ENCODE measurements at places on chromosomes 11 and 22.

GRCh38 chr11:64600281-64600992 lies 9.4 kb downstream of the SLC22A12 start:
- no peak for DNase-seq

- DNase-seq, result no peak
Observed at GRCh38 chr11:42571131-42571877, 740.5 kb upstream of the API5 start.

GRCh38 chr11:67998150-67999045 lies 5.5 kb downstream of the UNC93B1 start:
- DNase-seq, result no peak

DNA sequence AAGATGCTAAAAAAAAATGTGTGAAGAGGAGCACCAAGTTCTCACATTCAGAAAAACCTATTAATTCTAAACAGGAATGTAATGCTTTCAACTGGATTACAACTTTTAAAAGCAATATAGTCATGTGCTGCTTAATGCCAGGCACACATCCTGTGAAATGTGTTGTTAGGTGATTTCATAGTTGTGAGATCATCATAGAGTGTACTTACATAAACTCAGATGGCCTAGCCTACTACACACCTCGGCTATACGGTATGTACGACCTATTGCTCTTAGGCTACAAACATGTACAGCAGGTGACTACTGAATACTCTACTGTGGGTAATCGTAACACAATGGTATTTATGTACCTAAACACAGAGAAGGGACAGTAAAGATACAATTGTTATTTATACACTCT lies 142.3 kb downstream of the RBFOX2 start:
- DNase-seq, result no peak

DNA sequence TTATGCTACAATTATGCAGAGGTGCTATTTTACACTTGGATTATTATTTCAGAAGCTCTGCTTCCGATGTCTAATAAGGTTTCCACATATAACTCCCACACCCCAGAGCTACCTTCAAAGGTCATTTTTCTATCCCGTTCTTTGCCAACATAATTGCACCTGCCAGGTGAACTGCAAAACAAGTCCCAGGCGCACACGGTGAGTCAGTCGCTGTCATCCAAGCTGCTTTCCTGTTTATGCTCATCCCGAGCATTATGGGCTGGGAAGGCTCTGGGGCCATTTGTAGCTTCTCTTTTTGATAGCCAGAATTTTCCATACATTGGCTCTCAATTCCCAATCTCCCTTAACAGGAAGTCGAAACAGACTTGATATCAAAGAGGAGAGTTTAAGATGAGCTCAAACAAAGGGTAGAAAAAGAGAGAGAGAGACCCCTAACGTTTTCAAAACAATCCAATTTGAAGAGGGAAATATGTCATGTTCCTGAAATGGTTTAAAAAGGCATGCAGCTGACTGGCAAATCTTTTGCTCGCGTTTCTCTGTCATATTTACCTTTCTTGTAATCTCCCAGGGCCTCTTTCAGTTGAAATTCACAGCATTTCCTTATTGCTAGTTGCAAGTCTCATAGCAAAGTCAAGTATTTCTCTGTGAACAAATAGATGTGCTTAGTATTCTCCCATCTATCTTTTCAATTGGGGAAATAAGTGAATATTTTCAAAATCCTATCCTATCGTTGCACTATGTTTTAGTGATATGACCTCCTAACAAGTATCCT lies 815.9 kb downstream of the KCNA4 start:
- DNase-seq, result no peak

DNA sequence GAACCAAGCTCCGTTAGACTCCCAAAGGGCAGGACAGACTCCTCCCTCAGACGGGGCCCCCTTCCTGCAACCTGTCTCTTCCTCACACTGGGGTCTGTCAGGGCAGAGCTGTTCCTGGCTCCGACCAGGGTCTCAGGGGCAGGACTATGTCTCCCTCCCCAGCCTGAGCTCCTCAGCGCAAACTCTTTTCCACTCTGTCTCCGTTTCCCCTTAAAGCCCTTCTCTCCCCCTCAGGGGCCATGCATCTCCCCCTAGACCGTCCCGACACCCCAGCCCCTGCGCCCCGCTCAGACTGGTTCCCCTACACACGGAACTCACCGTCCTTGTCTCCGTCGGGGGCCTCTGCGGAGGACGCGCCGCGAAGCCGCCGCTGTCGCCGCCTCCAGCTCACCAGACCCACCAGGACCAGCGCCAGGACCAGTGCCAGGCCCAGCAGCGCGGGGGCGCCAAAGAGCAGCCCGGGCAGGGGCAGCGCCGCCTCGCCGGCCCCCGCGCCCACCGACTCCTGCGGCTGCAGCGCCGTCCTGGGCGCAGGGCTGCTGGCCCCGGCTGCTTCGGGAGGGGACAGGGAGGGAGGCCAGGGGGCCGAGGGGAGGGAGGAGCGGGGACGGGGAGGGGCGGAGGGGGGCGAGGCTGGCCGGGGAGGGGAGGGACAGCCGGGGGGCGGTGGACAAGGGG lies 684 bp downstream of the TNFRSF13C start:
- DNase-seq, result peak; percentile 62

GRCh38 chr11:44366026-44366425 lies 56.1 kb upstream of the ALX4 start:
- no peak for DNase-seq
